ENCODE measurements at places on chromosomes 7 and 10. TPM values are rescaled to one million over a fixed set of nuclear protein-coding genes. Genes with fewer than 3 reads are reported as not detected.

The PON3 gene
- 3.5 TPM for total RNA-seq

DNA sequence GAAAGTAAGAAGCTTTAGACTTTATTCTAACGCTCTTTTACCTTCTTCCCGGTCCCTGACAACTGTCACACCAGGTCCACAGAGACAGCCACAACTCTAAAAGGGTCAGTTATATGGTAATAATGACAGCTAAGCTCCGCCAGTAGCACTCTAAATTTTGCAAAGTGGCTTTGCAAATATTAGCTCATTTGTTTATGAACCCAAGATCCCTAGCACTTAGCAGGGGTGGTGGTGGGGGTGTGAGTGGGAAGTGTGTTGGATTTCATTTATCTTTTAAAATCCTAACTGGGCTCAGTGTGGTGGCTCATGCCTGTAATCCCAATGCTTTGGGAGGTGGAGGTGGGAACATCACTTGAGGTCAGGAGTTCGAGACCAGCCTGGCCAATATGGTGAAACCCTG, 34.8 kb upstream of the SDK1 start:
- DNase-seq = no peak

GRCh38 chr10:4947635-4948596, 15.3 kb upstream of the AKR1C1 start:
- DNase-seq = peak; percentile 23

GRCh38 chr10:14667280-14667679, 107.4 kb downstream of the FAM107B start:
- no peak for DNase-seq
